Activated B cell treated with CpG ODN at 0.5 μM for 24 hours (primary cell): ENCODE measurements at places on chromosomes 2 and 18.

DNA sequence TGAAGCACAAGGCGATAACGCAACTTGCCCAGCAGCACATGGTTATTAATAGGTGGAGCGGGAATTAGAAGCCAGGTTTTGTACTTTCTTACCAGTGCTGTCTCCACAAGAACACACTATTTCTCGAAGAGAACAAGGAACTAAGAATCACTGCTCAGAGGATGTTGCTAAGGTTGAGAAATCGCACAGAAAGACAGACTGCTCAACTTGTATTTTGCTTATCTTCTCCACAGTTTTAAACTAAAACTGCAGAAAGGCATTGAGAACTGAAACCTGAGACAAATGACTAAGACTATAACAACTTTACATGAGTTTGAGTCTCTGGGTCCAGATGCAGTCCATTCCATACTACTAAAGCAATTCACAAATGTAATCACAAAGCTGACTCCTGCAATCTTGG, 6.2 kb downstream of the PRKD3 start:
- H3K4me3 ChIP-seq = peak overlapping the region; percentile 61
- peaks cover 28% of the 10 kb centered on the region for H3K36me3 ChIP-seq
- H3K4me1 ChIP-seq = peaks cover 85% of the 10 kb centered on the region
- DNase-seq = no peak
- H3K27ac ChIP-seq = peak overlapping the region; percentile 85

- peaks cover 79% of the 10 kb centered on the region for H3K36me3 ChIP-seq
- H3K27ac ChIP-seq = no peak overlapping the region
- no peak overlapping the region for H3K4me3 ChIP-seq
- no peaks in the 10 kb centered on the region for H3K27me3 ChIP-seq
- DNase-seq = no peak
Observed at GRCh38 chr2:135175177-135175576, 123.1 kb downstream of the RAB3GAP1 start.

GRCh38 chr18:22796113-22796512, 137.0 kb upstream of the RBBP8 start:
- no peak overlapping the region for H3K27ac ChIP-seq
- H3K4me3 ChIP-seq = no peak overlapping the region
- no peak for DNase-seq
- no peaks in the 10 kb centered on the region for H3K27me3 ChIP-seq
- no peaks in the 10 kb centered on the region for H3K36me3 ChIP-seq
- H3K4me1 ChIP-seq = peaks cover 8% of the 10 kb centered on the region

DNA sequence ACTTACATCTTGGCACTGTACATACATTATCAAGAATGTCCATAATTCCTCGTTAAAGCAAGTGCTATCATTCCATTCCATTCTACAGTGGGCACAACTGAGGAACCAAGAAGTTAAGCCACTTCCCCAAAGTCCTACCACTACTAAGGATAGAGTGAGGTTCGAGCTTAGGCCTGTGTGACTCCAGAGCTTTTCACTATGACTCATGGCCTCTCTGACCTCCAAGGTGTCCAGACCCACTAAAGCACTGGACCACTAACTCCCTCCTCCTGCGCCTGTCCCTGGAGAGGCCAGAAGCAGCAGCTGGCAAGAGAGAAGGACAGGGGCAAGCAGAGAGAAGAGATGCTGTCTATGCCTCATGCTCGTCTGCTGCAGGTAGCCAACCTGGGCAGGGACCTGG, 117.0 kb downstream of the ZBTB7C start:
- DNase-seq = no peak
- no peaks in the 10 kb centered on the region for H3K4me1 ChIP-seq
- H3K27me3 ChIP-seq = no peaks in the 10 kb centered on the region
- H3K36me3 ChIP-seq = no peaks in the 10 kb centered on the region

DNA sequence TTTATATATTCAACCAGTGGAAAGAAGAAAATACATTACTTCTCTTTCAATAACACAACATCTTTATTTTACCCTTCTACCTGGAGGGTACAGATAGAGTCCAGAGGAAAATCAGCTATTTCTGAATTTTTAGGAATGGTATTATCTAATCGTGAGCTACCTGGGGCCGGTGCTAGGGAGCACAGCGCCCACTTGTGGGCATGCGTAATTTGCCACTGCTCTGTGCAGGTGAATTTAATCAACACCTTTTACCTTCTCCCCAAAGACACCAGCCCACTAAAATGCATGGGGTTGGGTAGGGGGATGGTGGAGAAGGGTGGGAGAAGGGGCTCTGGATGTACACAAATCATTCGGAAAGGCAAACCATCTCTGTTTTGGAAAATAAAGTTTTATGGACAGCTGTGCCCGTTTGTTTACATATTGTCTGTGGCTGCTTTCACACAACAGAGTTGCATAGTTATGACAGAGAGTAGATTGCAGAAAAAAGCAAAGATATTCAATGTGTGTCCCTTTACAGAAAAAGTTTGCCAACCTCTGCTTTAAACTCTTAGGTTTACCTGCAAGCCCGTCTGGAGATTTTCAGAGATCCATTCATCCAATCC, 51.5 kb upstream of the DCC start:
- H3K4me3 ChIP-seq = no peak overlapping the region
- H3K4me1 ChIP-seq = no peaks in the 10 kb centered on the region
- no peaks in the 10 kb centered on the region for H3K27me3 ChIP-seq
- H3K27ac ChIP-seq = no peak overlapping the region

GRCh38 chr2:34012715-34013302, 413.7 kb upstream of the FAM98A start:
- H3K36me3 ChIP-seq = no peaks in the 10 kb centered on the region
- H3K4me3 ChIP-seq = no peak overlapping the region
- no peak for DNase-seq
- H3K27me3 ChIP-seq = no peaks in the 10 kb centered on the region

GRCh38 chr18:25454270-25454659, 102.3 kb upstream of the ZNF521 start:
- no peaks in the 10 kb centered on the region for H3K27me3 ChIP-seq
- no peaks in the 10 kb centered on the region for H3K36me3 ChIP-seq
- no peak overlapping the region for H3K4me3 ChIP-seq
- H3K27ac ChIP-seq = no peak overlapping the region

DNA sequence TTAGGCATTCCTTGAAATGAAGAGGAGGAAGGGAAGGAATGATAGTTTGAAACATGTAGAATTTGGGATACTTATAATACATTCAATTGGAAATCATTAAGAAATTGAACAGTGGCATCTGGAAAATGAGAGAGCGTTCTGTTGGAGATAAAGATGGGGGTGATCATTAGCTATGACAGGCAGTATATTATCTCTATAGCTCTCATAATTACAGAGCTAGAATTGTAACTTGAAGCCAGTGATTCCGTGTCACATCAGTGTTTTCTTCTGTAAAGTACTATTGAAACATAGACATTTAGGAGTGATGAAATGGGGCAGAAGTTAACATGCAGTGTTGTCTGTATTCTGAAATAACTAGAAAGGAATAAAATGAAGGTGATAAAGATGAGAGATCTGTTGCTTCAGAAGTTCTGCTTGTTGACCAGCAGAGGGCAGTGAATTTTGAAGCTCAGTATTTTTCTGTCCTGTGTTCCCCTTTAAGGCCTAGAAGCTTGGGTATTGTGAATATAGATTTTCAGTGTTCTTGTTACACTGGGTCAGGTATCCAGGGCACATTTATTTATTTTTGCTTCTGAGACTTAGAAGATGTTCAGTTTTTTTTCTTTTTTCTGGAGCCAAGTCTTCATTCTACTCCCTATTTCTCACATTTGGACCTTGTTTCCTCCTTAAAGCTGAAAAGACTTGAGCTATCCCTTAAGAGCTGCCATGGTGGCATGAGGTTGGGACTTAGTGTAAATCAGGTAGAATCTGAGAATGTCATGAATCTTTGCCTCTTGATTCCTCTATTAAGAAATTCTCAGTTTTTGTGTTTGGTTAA, 157.4 kb downstream of the TAF4B start:
- H3K36me3 ChIP-seq = peaks cover 9% of the 10 kb centered on the region
- no peak for DNase-seq
- H3K4me3 ChIP-seq = no peak overlapping the region
- H3K27ac ChIP-seq = no peak overlapping the region

DNA sequence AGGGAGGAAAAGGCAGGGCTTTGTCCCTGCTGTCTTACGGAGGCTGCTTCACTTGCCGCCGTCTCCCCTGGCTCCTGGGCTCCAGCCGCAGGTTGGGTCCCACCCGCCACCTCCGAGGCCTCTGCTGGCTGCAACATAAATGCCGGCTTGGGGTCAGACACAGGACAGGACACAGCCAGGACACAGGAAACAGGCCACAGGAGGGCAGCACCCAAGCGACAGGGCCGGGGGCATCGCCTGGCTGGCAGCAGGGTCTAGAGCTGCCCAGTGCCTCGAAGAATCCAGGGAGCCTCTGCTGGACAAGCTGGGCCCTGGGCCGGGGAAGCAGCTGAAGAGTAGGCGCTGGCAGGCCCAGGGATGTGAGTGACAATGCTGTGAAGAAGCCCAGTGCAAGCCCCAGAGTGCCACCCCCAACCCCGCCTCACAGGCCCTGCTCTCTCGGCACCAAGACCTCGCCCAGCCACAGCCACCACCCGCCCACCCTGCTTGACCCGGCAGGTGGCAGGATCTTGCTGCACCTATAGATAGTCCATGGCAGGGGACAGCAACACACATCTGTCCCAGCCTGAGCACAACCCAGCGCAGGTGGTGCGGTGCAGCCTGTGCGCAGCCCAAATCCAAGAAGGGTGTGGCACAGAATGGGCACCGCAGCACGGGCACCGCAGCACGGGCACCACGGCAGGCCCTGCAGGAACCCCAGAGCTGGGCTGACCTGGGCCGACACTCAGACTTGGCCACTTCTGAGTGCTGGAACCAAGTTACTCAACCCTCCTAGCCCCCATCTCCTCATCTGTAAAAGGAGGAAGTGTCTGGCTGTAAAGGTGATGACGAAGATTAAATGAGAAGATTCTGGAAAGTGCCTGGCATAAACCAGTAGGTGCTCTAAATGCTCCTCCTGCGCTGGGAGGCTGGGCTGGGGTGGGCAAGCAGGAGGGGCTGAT, 55.6 kb downstream of the BIN1 start:
- no peak for DNase-seq
- H3K27me3 ChIP-seq = no peaks in the 10 kb centered on the region
- H3K36me3 ChIP-seq = peaks cover 44% of the 10 kb centered on the region
- H3K27ac ChIP-seq = no peak overlapping the region
- peaks cover 2% of the 10 kb centered on the region for H3K4me1 ChIP-seq
- no peak overlapping the region for H3K4me3 ChIP-seq

DNA sequence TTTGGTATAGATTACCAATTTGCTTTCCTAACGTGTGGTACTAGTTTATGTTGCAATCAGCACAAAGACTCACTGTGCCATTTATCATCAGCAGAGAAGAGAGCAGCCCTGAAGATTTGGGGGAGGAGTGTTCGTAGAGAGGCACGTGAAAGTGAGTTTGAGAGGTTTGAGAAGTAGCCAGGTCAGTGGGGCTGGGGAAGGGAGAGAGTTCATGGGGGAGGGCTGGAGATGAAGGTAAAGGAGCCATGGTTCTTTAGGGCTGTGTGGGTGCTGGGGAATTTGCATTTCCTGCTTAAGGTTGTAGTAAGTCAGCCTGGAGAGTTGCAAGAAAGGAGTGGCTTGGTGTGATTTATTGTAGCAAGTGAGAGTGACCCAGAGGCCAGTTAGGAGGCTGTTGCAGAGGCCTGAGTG, 172.1 kb downstream of the NEDD4L start:
- peaks cover 37% of the 10 kb centered on the region for H3K4me1 ChIP-seq
- no peak for DNase-seq
- no peak overlapping the region for H3K4me3 ChIP-seq

DNA sequence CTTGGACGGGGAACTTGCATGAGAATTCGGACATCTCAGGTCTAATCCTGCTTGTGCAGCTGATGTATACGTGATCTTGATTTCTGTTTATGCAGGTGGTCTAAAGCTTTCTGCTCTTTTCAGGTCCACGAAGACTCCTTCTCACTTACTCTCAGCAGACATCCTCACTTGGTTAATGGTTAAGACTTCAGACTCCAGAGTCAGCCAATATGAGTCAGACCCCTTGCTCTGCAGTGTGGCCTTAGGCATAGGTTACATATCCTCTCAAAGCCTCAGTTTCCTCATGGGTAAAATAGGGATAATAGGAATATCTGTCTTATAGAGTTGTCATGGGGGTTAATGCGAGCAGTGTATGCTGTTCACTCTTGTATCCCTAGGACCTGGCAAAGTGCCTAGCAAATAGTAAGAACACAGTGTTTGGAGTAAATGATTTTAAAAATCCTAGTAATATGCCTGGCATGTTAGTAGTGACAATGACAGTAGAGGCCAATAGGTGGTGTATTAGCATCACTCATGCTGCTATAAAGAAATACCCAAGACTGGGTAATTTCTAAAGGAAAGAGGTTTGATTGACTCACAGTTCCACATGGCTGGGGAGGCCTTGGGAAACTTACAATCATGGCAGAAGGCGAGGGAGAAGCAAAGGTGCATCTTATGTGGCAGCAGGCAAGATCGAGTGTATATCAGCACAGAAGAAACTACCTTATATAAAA, 42.3 kb downstream of the XRCC5 start:
- no peak overlapping the region for H3K4me3 ChIP-seq
- H3K4me1 ChIP-seq = no peaks in the 10 kb centered on the region
- H3K36me3 ChIP-seq = peaks cover 83% of the 10 kb centered on the region
- DNase-seq = no peak
- H3K27me3 ChIP-seq = no peaks in the 10 kb centered on the region
- no peak overlapping the region for H3K27ac ChIP-seq

GRCh38 chr2:185780890-185781289, 42.3 kb downstream of the FSIP2 start:
- DNase-seq = no peak
- H3K27me3 ChIP-seq = no peaks in the 10 kb centered on the region
- H3K36me3 ChIP-seq = no peaks in the 10 kb centered on the region

DNA sequence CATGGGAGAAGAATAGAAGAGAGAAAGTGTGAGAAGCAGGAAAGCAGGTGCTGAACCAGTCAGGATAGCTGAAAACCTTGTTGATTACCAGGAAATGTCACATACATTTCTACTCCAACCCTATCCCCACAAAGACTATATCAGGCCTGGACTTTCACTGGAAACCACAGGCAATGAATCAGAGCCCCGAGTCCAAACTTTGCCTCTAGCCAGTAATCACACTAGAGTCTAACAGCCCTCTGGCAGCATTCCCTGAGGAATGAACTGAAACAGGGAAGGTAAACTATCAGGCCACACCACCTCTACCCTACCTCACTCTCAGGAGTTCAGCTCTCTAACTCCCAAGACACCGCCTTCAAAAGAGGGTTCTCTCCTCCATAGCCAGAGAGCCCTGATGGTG, 18.7 kb upstream of the IHH start:
- no peak for DNase-seq
- H3K36me3 ChIP-seq = peaks cover 33% of the 10 kb centered on the region
- H3K4me3 ChIP-seq = no peak overlapping the region
- H3K27ac ChIP-seq = no peak overlapping the region

- H3K27ac ChIP-seq = no peak overlapping the region
- H3K27me3 ChIP-seq = no peaks in the 10 kb centered on the region
- DNase-seq = no peak
- no peak overlapping the region for H3K4me3 ChIP-seq
- peaks cover 9% of the 10 kb centered on the region for H3K36me3 ChIP-seq
Observed at GRCh38 chr2:232231554-232231953, 147.0 kb upstream of the ALPP start.

DNA sequence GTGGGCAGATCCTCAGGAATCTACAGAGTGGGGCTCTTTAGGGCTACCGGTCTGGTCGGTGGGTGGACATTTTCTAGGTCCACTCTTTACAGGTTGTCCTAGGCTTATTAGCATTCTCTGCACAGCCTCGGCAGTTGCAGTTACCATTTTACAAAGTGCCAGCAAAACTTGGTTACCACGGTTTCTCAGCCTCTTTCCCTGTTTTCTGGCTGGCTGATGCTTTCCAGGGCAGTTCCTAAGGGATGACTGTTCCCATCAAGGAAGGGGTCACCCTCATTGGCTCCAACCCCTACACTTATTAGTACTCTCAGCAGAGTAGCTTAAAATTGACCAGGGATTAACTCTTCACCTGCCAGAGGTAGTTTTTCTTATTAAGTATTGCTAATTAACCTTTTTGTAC, 2.0 kb upstream of the AQP4 start:
- H3K36me3 ChIP-seq = no peaks in the 10 kb centered on the region
- H3K27me3 ChIP-seq = peaks cover 17% of the 10 kb centered on the region
- H3K4me3 ChIP-seq = no peak overlapping the region
- no peak for DNase-seq
